Glomerular endothelial cell (primary cell): ENCODE measurements at places on chromosomes 16 and 17.
A peak's percentile ranks its signal among the peaks of the same experiment; 100 is the strongest.

- no peak for DNase-seq
These were observed at the start of gene CPNE2 for GRCh38 chr16:57091975-57092785. CPNE2 (plus strand) TSS chr16:57092583; CDS start chr16:57110743, 18,160 bp downstream.

DNA sequence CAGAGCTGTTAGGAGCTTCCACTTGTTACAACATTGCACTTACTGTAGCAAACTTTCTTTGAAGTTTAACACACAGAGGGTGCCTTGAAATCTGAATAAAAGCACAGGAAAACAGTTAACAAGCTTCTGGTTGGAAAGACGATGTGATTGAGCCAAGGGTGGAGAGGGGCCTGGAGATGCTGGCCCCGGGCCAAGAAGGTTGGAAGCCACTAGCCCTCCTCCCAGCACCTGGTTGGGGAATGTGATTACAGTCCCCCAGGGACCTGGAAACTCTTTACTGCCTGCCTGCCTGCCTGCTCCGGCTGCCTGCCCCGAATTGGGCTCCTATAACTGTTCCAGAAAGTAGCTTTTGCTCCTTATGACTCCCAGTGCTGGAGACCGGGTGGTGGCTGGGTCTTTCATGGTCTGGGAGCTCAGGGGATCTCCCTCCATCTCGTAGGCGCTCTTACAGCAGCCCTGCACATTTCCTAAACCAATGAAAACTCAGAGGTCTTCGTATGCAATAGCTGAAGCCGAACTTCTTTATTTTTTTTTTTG lies 48.0 kb upstream of the ZFHX3 start:
- no peak for DNase-seq

DNA sequence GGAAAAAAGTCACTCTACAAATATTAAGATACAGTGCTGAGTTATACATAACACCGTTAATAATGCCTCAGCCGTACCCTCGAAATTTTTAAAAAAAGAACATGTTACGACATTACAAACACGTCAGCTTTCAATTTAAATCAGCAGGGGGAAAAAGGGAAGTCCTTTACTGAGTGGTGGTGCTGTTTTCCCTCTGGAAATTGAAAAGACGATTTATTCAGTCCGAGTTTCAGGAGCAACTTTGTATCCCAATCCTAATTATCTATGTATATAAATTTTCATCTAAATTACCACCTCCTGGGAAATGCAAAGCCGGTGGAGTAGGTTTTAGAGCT lies 1.3 kb downstream of the NETO2 start:
- no peak for DNase-seq

GRCh38 chr17:83174362-83175118 lies 95.1 kb downstream of the METRNL start:
- no peak for DNase-seq

DNA sequence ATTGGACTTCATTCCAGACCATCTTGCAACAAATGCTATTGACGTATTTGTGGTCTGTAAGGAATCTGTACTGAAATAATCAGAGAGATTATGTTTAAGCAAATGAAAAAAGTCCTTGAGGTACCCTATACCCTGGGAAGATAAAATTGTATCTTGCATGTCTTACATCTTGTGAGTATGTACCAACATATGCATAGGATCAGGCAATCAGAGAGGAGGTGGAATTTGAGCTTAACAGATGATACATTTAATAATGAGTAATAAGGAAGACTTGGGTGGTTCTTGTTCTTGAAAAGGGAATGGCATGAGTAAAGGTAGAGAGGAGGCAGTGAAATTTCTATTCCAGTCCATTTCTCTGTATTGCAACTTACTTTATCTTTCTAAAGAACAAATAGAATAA lies 10.6 kb downstream of the MOSMO start:
- no peak for DNase-seq

DNA sequence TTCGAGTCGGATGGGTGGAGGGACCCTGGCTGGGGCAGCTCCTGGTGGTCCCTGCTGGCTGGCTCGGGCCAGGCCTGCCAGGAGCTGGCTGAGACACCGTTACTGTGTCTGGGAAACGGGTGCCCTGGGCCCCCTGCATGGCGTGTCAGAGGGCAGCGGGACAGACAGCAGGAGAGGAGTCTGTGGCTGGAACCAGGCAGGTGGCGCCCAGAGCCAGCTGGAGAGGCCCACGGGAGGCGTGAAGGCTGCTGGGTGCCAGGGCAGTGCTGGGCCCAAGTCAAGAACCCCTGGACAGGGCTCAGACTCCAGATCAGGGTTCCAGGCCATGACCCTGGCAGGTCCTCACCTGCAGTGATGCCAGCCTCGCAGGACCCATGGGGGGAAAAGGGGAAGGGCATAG lies 16.6 kb downstream of the SOX8 start:
- no peak for DNase-seq

DNA sequence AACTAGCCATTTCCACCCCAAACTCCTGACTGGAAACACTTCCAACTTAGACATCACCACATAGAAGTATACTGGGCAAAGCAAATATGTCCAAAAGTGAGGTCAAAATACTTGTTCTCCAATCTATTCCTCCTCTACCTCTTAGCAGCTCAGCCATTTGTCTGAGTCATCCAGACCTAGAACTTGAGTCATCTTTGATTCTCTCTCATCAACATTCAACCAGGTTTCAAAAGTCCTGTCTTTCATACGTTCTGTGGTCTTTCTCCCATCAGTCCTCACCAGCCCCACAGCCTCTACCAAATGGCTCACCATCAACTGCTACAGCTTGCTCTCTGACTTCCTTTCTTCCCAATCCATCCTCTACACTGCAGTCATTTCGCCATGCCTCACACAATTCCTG lies 6.8 kb downstream of the ANKFY1 start:
- DNase-seq = no peak

- no peak for DNase-seq
These were observed 18.6 kb downstream of the IGFBP4 start for GRCh38 chr17:40461732-40462342.

DNA sequence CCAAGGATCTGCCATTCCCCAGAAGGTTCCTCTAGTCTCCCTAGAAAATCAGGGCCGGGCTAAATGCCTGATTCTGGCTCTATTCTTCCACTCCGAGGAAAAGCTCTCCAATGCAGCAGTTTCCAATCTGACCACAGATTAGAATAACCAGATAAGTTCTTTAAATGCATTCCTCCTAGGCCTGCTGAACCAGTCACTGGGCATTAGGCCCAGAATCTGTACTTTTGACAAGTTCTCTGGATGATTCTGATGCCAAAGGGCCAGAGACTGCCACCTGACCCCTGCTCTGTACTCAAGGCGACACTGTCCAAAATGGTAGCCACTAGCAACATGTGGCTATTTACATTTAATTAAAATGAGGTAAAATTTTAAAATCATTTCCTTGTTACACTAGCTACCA lies 22.3 kb downstream of the MAP3K14 start:
- DNase-seq = no peak

DNA sequence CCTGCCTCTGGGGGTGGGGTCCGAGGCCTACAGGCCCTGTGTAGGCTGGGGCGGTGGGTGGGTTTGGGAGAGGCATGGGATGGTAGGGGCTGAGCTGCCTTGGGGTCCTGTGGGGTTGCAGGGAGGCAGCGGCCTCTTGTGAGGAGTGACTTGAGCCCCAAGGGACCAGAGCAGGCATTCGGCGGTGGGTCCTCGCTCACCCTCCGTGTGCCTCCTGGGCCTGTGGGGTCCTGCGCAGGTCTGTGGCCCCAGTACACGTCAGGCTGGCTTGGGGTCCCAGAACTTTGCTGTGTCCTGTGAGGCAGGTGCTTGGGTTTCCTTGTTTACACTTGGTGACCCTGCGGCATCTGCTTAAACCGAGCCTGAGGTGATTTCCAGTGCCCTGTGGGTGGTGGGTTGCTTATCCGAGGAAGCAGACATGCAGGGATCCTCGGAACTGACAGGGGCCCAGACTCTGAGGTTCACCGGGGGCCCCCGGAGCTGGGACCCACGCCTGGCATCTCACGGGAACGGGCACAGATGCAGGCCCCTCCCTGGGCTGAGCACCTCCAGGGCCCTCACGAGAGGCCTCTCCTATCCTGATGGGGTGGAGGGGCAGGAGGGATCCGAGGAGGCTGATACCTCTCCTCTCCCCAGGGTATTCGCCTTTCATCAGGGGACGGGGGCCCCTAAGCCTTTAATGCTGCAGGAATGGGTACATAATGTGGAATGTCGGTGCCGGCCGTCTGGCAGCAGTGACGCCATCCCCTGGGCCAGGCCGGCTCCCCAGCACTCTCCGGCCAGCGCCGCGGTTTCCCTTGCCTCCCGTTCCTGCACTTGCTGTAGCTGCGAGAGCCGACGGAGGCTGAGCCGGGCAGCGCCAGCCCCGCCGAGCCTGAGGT lies 7.7 kb downstream of the METRNL start:
- no peak for DNase-seq

GRCh38 chr16:70700101-70701020 lies 14.5 kb upstream of the MTSS2 start:
- no peak for DNase-seq

GRCh38 chr17:3385869-3386816 lies at the start of gene OR3A2:
OR3A2 (minus strand) TSS chr17:3386308.
- DNase-seq = no peak

DNA sequence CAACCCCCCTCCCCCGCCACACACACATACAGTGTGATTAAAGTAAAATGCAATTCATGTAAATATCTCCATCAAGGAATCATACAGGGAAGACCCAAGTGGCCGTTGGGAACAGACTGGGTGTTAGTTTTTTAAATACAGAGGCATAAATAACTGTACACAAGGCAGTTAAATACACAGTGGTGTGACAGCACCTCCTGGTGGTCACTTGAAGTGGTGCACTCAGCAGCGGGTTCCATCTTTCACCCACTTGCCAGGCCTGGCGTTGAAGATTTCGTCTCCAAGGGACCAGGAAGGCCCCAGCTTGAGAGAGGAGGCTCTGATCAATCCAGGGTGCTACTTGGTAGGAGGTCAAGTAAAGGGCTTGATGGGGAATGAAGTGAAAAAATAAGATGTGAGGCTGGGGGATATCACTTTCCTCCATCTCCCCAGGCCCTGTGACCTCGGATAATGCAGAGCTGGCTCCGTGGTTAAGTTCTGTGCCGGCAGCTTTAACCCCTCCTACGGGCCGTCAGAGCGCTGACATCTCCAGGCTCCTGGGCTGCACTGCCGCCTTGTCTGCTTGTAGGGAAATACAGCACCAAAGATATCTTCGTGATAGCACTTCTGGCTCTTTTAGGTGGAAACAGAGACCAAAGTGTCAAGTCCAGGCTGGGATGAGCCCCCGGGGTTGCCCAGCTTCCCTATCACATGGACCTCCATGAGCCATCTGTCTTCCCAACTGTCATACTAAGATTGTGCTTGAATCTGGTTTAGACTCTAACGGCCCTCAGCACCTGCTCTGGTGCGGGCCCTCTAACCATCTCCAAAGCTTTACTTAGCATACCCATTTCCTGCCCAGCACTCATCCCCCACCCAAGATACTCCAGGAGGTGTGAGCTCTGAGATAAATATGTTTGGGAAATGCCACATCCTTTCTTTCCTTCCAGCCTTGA lies 20.7 kb downstream of the LGALS9 start:
- DNase-seq = peak; percentile 20

DNA sequence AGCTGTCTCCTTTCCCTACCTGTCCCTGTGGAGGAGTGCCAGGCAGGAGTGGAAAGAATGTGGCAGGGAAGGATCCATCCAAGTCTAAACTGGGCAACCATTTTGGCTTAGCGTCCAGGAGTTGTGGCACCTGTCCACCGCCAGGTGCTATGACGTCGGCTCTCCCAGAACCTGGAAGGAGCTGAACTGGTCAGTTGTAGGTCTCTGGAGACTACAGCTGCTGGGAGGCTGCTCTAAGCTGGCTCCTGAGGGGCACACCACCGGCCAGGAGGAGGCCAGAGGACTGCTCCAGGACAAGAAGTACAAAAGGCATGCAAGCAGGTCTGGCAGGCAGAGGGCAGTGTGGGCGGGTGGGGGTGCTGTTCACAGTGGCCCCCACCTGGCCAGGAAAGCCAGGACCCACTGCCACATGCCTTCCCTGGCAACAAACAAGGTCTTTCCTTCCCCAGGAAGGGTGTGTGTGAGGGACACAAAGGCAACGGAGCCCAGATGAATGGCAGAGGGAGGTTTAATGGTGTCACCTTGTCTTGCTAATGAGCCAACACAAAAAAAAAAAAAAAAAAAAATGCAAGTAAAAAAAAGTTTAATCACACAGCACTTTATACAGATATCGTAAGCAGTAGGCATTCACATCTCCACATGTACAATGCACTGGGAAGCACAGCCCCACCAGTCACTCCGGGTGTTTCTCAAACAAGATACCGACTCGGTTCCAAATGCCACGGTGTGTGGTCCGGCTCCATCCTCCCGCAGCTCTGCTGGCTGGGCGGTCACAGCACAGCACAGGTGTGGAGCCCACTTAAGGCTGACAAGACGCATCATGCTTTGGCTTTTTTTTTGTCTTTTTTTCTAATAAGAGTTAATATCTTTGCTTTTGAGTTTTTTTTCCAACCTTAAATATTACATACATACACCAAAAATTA lies 4.8 kb downstream of the SPHK1 start:
- no peak for DNase-seq

DNA sequence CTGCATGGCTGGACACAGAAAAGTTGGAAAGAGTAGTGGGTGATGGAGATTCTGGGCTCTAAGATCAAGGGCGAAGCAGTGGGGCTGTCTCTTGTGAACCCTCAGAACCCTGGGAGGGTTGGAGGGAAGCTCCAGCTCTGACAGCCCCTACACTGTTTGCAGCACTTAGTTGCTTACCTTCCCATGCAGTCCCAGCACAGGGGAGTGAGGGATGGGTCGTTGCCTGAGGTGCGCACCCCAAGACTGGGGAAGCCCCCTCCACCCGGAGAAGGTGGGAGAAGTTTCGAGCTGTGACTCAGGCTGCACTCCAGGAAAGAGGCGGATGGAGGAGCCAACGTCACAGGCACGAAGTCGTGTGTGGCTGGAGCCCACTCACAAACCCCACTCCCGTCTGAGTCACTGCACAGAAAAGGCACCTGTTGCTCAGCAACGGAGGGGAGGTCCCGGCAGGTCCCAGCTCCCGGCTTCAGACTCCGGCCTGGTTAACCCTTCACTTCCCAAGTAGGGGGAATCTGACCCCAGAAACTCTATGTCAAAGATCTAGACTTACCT lies 60.1 kb downstream of the AIPL1 start:
- no peak for DNase-seq

GRCh38 chr16:87057951-87058560 lies 259.1 kb downstream of the C16orf95 start:
- DNase-seq = no peak

DNA sequence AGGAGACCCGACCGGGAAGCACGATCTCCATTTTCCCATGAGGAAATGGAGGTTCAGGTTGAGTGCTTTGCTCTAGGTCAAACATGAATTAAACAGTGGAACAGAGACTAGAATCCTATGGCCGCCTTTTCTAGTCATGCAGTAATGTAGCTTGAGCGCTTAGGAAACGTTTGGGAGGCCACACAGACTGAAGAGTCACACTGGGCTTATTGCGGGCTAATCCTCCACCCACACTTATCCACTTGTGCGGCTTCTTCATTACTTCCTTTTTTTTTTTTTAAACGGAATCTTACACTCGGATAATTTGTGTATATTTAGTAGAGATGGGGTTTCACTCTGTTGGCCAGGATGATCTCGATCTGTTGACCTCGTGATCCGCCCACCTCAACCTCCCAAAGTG lies 26.0 kb downstream of the CACNG3 start:
- no peak for DNase-seq

DNA sequence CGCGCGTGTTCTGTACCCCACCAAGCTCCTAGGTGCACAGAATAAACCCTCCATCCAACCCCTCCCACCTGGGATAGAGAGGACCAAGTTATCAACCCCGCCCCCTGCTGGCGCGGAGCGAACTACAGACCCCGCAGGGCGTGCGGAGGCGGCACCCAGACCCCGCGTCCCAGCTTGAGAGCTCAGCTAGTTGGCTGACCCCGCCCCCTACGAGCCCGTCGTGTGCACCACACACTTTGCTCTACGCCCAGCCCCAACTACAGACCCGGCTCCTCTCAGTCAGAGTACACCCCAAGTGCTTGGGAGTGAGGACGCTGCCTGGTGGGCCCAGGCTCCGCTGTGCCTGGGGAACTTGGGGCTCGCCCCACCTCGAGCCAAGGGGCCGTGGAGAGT lies 1.5 kb downstream of the GRIN2A start:
- no peak for DNase-seq
